Endodermal cell (in vitro differentiated cells): ENCODE measurements at places on chromosomes 11 and 22. TPM values are rescaled to one million over a fixed set of nuclear protein-coding genes. Genes with fewer than 3 reads are reported as not detected.
A peak's percentile ranks its signal among the peaks of the same experiment; 100 is the strongest.

Gene ASCL2
- 0.75 TPM in 1 of 3 replicates, not detected in the others for total RNA-seq

Gene SLC22A9
- total RNA-seq = not detected in 2 replicates

Gene MPPED1
- total RNA-seq = 0.41 and 0.59 TPM in 2 replicates

Gene TYR
- total RNA-seq = not detected in 2 replicates

Gene MIOX
- 0.23 TPM in 1 of 2 replicates, not detected in the other for total RNA-seq

DNA sequence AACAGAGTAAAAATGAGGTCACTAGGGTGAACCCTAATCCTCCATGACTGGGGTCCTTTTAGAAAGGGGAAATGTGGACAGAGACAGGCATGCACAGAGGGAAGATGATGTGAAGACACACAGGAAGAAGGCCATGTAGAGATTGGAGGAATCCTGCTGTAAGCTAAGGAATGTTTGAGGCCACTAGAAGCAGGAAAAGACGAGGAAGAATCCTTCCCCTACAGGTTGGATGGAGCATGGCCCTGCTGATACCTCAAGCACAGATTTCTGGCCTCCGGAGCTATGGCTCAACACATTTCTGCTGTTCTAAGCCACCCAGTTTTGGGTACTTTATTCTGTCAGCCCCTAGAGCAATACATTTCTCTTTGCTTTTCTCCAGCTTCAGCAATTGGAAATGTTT is 486.9 kb downstream of the MIAT start:
- DNase-seq = peak; percentile 59

Gene ARHGAP42
- total RNA-seq = 161 to 185 TPM (median 176 TPM) in 3 replicates
